ENCODE measurements at places on chromosomes 16 and 17. TPM values are rescaled to one million over a fixed set of nuclear protein-coding genes. Genes with fewer than 3 reads are reported as not detected.

Gene APPBP2
- 47.0 TPM for total RNA-seq

Gene SLFN12
- 58.1 TPM for total RNA-seq

Gene YPEL3
- total RNA-seq: 19.8 TPM

Gene SRL
- total RNA-seq: 0.09 TPM

Gene CDRT15
- total RNA-seq: not detected

Gene ACE
- 24.3 TPM for total RNA-seq

Gene C17orf67
- 0.99 TPM for total RNA-seq

Gene KIF18B
- 0.08 TPM for total RNA-seq

Gene PMFBP1
- total RNA-seq: 0.33 TPM

Gene CA10
- total RNA-seq: not detected

Gene TMEM238L
- total RNA-seq: not detected

Gene ITGB4
- 0.09 TPM for total RNA-seq

Gene KRT40
- not detected for total RNA-seq

Gene DNAH2
- under 0.01 TPM for total RNA-seq

Gene KRT33A
- not detected for total RNA-seq

Gene DHX58
- 24.3 TPM for total RNA-seq

Gene BCO1
- not detected for total RNA-seq
